ENCODE measurements at places on chromosomes 5 and 9. TPM values are rescaled to one million over a fixed set of nuclear protein-coding genes. Genes with fewer than 3 reads are reported as not detected.
A peak's percentile ranks its signal among the peaks of the same experiment; 100 is the strongest.

- no peaks in the 10 kb centered on the region for H3K4me1 ChIP-seq
- no peak overlapping the region for H3K27ac ChIP-seq
- no peaks in the 10 kb centered on the region for H3K36me3 ChIP-seq
- no peaks in the 10 kb centered on the region for H3K27me3 ChIP-seq
- no peak for DNase-seq
Measured at GRCh38 chr9:21481470-21482056, 550 bp downstream of the IFNE start.

GRCh38 chr9:129183495-129184218, 5.6 kb upstream of the IER5L start:
- no peak overlapping the region for H3K4me3 ChIP-seq
- DNase-seq, result no peak
- H3K27ac ChIP-seq, result no peak overlapping the region
- peaks cover 2% of the 10 kb centered on the region for H3K4me1 ChIP-seq
- no peaks in the 10 kb centered on the region for H3K36me3 ChIP-seq

GRCh38 chr9:5895782-5896181, 5.1 kb downstream of the MLANA start:
- peak; percentile 98 for DNase-seq
- no peaks in the 10 kb centered on the region for H3K36me3 ChIP-seq
- H3K4me3 ChIP-seq, result no peak overlapping the region
- peaks cover 18% of the 10 kb centered on the region for H3K4me1 ChIP-seq
- peak overlapping the region; percentile 88 for H3K27ac ChIP-seq

DNA sequence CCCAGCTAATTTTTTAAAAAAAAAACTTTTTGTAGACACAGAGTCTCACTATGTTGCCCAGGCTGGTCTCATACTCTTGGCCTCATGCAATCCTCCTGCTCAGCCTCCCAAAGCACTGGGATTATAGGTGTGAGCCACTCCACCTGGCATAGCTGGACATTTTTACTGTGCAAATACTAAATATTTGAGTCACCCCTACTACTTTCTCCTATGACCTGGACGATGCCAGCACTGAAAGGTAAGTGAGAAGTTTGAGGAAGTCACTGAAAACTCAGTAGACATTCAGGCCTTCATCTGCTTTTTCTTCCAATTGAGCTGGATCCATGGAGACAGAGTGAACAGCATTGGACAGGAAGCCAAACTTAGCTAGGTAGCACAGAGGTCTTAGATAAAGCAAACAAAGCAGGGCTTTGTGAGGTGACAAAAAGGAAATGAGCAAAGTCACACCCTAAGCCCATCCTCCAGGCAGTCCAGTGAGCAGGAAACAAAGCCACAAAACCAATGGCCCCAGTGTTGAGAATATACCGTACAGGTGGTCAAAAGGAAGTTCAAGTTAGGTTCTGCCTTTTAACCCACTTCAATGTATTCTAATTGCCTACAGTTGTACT, 192.6 kb upstream of the RASA1 start:
- H3K36me3 ChIP-seq, result no peaks in the 10 kb centered on the region
- no peak overlapping the region for H3K4me3 ChIP-seq
- H3K4me1 ChIP-seq, result no peaks in the 10 kb centered on the region

- H3K27me3 ChIP-seq, result no peaks in the 10 kb centered on the region
- H3K4me1 ChIP-seq, result no peaks in the 10 kb centered on the region
- DNase-seq, result peak; percentile 5
- H3K27ac ChIP-seq, result no peak overlapping the region
- H3K4me3 ChIP-seq, result no peak overlapping the region
Measured at GRCh38 chr9:128742401-128742800, 18.5 kb upstream of the ZDHHC12 start.

DNA sequence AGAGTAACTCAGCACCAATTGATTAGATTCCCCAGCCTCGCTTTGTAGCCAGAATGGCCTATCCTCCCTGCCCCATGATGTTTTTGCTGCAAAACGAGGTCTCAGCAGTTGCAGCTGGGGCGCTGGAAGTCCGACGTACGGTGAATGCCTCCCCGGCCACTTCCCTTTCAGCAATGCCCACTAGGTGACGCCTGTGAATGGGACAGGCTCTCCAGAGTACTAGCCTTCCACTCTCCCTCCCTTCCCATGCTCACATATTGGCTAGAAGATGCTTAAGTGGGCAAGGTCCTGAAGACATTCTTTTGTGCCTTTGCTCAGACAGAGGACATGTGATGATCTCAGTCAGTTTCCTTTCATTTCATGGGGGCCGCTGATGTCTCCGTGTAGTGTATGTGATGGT, 50.8 kb downstream of the DMRT2 start:
- no peak overlapping the region for H3K27ac ChIP-seq

DNA sequence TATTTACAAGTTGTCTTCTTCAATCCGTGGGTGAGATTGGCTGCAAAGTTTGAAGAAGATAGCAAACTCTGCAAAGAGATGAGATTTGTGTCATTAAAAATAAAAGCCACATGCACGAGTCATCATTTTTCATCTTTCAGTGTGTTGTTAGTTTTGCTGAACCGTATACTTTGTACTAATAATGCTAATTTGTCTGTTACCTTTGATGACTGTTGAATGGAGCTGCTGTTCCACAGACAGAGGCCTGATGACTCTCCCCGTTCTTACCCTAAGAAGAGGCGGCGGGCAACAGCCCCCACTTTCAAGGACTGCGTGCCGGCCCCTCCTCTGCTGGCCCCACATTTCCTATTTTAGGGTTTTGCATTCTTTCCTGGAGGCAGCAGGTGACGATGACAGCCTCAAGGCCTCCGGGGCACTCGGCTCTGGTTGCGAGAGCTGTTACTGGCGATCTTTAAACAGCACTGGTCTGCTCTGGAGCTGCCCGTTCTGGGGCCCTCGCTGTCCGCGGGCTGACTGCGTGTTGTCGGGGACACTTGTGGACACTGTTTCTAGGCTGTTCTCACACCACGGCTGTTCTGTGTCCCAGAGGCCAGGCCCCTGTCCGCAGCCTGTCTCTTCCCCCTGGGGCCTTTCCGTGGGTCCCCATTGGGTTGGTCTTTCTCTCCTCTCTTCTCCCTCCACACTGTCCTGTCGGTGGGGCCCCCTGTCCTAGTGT, 35.1 kb downstream of the NDUFS6 start:
- H3K27me3 ChIP-seq, result no peaks in the 10 kb centered on the region
- H3K4me3 ChIP-seq, result no peak overlapping the region
- H3K36me3 ChIP-seq, result no peaks in the 10 kb centered on the region
- no peak overlapping the region for H3K27ac ChIP-seq
- no peak for DNase-seq

- no peaks in the 10 kb centered on the region for H3K36me3 ChIP-seq
- no peak overlapping the region for H3K4me3 ChIP-seq
- no peak for DNase-seq
- H3K4me1 ChIP-seq, result no peaks in the 10 kb centered on the region
Measured at GRCh38 chr9:114823441-114823840, 17.6 kb upstream of the TNFSF15 start.

GRCh38 chr5:5350101-5350500, 72.4 kb upstream of the ICE1 start:
- no peaks in the 10 kb centered on the region for H3K4me1 ChIP-seq
- no peak for DNase-seq
- H3K36me3 ChIP-seq, result no peaks in the 10 kb centered on the region
- H3K27ac ChIP-seq, result no peak overlapping the region
- H3K4me3 ChIP-seq, result no peak overlapping the region

DNA sequence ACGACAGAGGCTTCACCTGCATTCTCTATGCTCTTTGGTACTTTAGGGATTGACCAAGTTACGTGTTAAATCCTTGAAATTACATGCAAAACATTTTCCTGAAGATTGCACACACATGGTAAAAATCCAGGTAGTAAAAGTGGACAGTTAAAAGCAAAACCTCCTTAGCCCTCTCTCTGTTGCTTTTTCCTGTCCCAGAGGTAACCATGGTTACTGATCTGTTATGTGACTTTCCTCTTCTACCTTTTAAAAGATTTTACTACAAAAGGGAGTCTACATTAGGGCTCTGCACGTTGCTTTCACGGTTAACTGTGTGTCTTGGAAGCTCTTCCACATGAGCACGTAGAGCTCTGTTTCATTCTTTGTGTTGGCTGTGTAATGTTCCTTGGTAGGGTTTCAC, 97.0 kb downstream of the PPARGC1B start:
- no peak overlapping the region for H3K4me3 ChIP-seq
- no peaks in the 10 kb centered on the region for H3K27me3 ChIP-seq
- H3K4me1 ChIP-seq, result no peaks in the 10 kb centered on the region
- DNase-seq, result no peak
- no peak overlapping the region for H3K27ac ChIP-seq

- H3K4me1 ChIP-seq, result peaks cover 5% of the 10 kb centered on the region
- H3K4me3 ChIP-seq, result no peak overlapping the region
- H3K27me3 ChIP-seq, result no peaks in the 10 kb centered on the region
- DNase-seq, result no peak
Measured at GRCh38 chr9:125906144-125906543, 159.0 kb downstream of the PBX3 start.

DNA sequence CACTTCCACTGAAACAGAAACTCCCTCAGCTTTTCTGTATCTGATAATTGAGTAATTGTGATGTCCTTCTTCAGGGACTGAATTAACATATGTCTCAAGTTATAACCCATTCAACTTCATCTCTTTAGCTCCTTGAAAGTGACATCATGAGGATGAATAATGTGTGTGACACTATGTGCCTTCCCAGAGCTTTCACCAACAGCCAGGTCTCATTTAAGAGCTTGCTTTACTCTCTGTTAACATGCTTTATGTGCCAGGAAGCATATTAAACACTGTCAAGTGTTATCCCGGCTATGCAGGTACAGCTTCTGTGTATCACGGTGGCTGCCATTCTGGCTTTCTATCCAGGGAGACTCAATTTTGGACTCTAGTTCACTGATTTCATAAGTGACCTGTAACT, 799.9 kb downstream of the CDH12 start:
- no peaks in the 10 kb centered on the region for H3K36me3 ChIP-seq
- H3K27me3 ChIP-seq, result no peaks in the 10 kb centered on the region
- no peak overlapping the region for H3K27ac ChIP-seq
- DNase-seq, result no peak

GRCh38 chr5:177132136-177133095, 1.2 kb upstream of the NSD1 start:
- H3K4me1 ChIP-seq, result peaks cover 42% of the 10 kb centered on the region
- H3K4me3 ChIP-seq, result peak overlapping the region; percentile 41
- DNase-seq, result peak; percentile 33
- H3K36me3 ChIP-seq, result peaks cover 9% of the 10 kb centered on the region

DNA sequence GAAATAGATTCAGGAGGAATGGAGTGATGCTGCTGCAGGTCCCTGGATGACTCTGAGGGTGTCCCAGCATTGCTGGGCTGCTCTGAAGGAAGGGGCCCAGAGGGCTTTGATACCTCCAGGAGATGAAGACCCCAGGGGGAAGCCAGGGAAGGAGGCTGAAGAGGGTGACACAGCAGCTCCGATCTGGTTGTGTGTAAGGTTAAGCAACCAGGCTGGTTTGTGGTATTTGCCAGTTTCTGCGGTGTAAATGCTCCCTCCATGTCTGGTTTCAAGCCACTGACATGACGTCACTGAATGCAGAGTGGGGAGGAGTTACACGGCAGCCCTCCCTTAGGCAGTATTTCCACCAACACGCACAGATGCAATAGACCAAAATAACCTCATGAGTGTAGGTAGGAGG, 40.0 kb upstream of the ORM1 start:
- H3K27me3 ChIP-seq, result no peaks in the 10 kb centered on the region
- no peaks in the 10 kb centered on the region for H3K4me1 ChIP-seq
- DNase-seq, result no peak
- H3K4me3 ChIP-seq, result no peak overlapping the region
- no peaks in the 10 kb centered on the region for H3K36me3 ChIP-seq

GRCh38 chr9:136339173-136339957, 12.0 kb downstream of the GPSM1 start:
- no peaks in the 10 kb centered on the region for H3K36me3 ChIP-seq
- H3K27ac ChIP-seq, result no peak overlapping the region
- DNase-seq, result peak; percentile 67
- no peaks in the 10 kb centered on the region for H3K27me3 ChIP-seq
- no peak overlapping the region for H3K4me3 ChIP-seq
- peaks cover 13% of the 10 kb centered on the region for H3K4me1 ChIP-seq

- H3K27ac ChIP-seq, result no peak overlapping the region
- H3K27me3 ChIP-seq, result no peaks in the 10 kb centered on the region
- H3K4me3 ChIP-seq, result no peak overlapping the region
- DNase-seq, result no peak
- H3K4me1 ChIP-seq, result no peaks in the 10 kb centered on the region
Measured at GRCh38 chr5:18420711-18421110, 786.5 kb downstream of the TAF11L14 start.

HSD17B3 gene
- total RNA-seq, result not detected

WWC1 gene
- 38.7 TPM for total RNA-seq

CENPH gene
- 0.88 TPM for total RNA-seq

PRSS3 gene
- total RNA-seq, result not detected

ROR2 gene
- total RNA-seq, result 9.5 TPM

TERT gene
- not detected for total RNA-seq

UBTD2 gene
- 15.9 TPM for total RNA-seq

NR6A1 gene
- 20.4 TPM for total RNA-seq

MSX2 gene
- total RNA-seq, result 1.3 TPM

PITX1 gene
- total RNA-seq, result not detected

MYO10 gene
- total RNA-seq, result 49.2 TPM
